Kidney epithelial cell (primary cell): ENCODE measurements at places on chromosomes 11 and 22. TPM values are rescaled to one million over a fixed set of nuclear protein-coding genes. Genes with fewer than 3 reads are reported as not detected.

The MMP12 gene
- total RNA-seq = 0.07 TPM in 1 of 2 replicates, not detected in the other

The APOA1 gene
- not detected in 2 replicates for total RNA-seq

The MSANTD4 gene
- 22.9 and 33.8 TPM in 2 replicates for total RNA-seq

The CCDC87 gene
- total RNA-seq = 0.58 and 0.75 TPM in 2 replicates

The PSMC3 gene
- total RNA-seq = 115 and 126 TPM in 2 replicates

The CECR2 gene
- 6.2 and 7.4 TPM in 2 replicates for total RNA-seq

The AIFM3 gene
- 0.75 and 1.5 TPM in 2 replicates for total RNA-seq

The COX8A gene
- total RNA-seq = 282 and 377 TPM in 2 replicates

The SAA4 gene
- 1.3 TPM in 1 of 2 replicates, not detected in the other for total RNA-seq

The RAB3IL1 gene
- total RNA-seq = 5.2 and 9.9 TPM in 2 replicates

The SCGB1C1 gene
- total RNA-seq = not detected in 2 replicates

The DDB1 gene
- total RNA-seq = 163 and 165 TPM in 2 replicates

The BTBD18 gene
- not detected in 2 replicates for total RNA-seq

The COPB1 gene
- 124 and 131 TPM in 2 replicates for total RNA-seq

The DNAJB13 gene
- total RNA-seq = not detected in 2 replicates

The UBQLNL gene
- total RNA-seq = 0.21 TPM in 1 of 2 replicates, not detected in the other

The OLFML1 gene
- 0.07 TPM in 1 of 2 replicates, not detected in the other for total RNA-seq

The C11orf87 gene
- total RNA-seq = not detected in 2 replicates

The CSF2RB gene
- total RNA-seq = 0.14 and 1.1 TPM in 2 replicates

The SART1 gene
- 32.6 and 37.2 TPM in 2 replicates for total RNA-seq

The SGSM1 gene
- total RNA-seq = 0.25 and 0.55 TPM in 2 replicates

The CRYBA4 gene
- total RNA-seq = not detected in 2 replicates

The ZP1 gene
- total RNA-seq = not detected in 2 replicates

The TUG1 gene
- 68.7 and 72.5 TPM in 2 replicates for total RNA-seq

The HYOU1 gene
- total RNA-seq = 280 and 303 TPM in 2 replicates

The E2F8 gene
- total RNA-seq = 0.04 and 0.14 TPM in 2 replicates

The GLB1L3 gene
- total RNA-seq = 0.75 and 1.2 TPM in 2 replicates

The MS4A8 gene
- total RNA-seq = not detected in 2 replicates

The TSSK2 gene
- total RNA-seq = not detected in 2 replicates

The NRXN2 gene
- not detected in 2 replicates for total RNA-seq

The COMMD9 gene
- 65.1 and 69.6 TPM in 2 replicates for total RNA-seq

The MEI1 gene
- 1.5 and 3.4 TPM in 2 replicates for total RNA-seq

The SCT gene
- 2.1 TPM in 1 of 2 replicates, not detected in the other for total RNA-seq

The RPS25 gene
- total RNA-seq = 1,597 and 2,068 TPM in 2 replicates

The MB gene
- total RNA-seq = not detected in 2 replicates

The MYO7A gene
- total RNA-seq = 0.17 and 0.89 TPM in 2 replicates

The CLDN5 gene
- 1.6 and 1.7 TPM in 2 replicates for total RNA-seq

The RFPL1 gene
- not detected in 2 replicates for total RNA-seq

The NCAPD3 gene
- total RNA-seq = 9.7 and 18.6 TPM in 2 replicates

The DUSP8 gene
- total RNA-seq = 7.6 and 19.2 TPM in 2 replicates

The TEX54 gene
- not detected in 2 replicates for total RNA-seq

The A4GALT gene
- total RNA-seq = 12.7 and 13.6 TPM in 2 replicates

The TMPRSS13 gene
- 1.6 TPM in 1 of 2 replicates, not detected in the other for total RNA-seq

The APOC3 gene
- total RNA-seq = not detected in 2 replicates

The GPHA2 gene
- not detected in 2 replicates for total RNA-seq

The OR51B2 gene
- not detected in 2 replicates for total RNA-seq

The SERPING1 gene
- 18.2 and 21.6 TPM in 2 replicates for total RNA-seq

The DEPDC7 gene
- total RNA-seq = 0.55 and 0.63 TPM in 2 replicates

The CHADL gene
- 1.6 and 1.8 TPM in 2 replicates for total RNA-seq

The KRTAP5-2 gene
- total RNA-seq = not detected in 2 replicates

The THRSP gene
- not detected in 2 replicates for total RNA-seq

The TSPAN18 gene
- 4.7 and 5.2 TPM in 2 replicates for total RNA-seq
